ENCODE measurements at places on chromosomes 12 and 14. TPM values are rescaled to one million over a fixed set of nuclear protein-coding genes. Genes with fewer than 3 reads are reported as not detected.

DNA sequence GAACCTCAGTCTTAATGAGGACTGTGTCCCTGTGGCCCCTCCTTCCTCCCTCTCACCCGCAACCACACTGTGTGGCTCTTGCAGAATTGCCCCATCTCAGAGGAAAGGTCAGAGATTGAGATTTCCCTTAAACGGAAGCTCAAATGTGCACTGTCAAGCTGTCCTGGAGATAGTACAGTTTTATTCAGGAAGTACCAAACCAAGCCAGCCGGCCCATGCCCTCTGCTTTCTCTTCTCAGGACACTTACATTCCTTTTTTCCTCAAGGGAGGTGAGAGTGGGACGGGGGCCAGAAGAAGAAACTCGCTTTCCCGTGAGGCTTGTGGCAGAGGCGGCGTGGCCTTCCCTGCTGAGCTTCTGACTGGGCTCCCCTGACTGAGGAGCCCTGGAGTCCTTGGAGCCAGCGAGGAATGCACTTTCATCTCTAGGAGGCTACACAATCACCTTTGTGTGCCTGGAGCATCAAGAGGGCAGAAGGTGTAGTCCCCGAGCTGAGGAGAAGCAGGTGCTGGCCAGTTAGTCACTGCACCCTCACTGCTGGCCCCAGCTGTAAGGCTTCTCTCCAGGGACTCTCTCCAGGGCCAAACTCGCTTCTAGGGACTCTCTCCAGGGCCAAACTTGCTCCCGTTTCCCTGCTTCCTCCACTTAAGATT lies 24.1 kb upstream of the ATP2A2 start:
- no peaks in the 10 kb centered on the region for H3K4me1 ChIP-seq
- no peak overlapping the region for H3K4me3 ChIP-seq

DNA sequence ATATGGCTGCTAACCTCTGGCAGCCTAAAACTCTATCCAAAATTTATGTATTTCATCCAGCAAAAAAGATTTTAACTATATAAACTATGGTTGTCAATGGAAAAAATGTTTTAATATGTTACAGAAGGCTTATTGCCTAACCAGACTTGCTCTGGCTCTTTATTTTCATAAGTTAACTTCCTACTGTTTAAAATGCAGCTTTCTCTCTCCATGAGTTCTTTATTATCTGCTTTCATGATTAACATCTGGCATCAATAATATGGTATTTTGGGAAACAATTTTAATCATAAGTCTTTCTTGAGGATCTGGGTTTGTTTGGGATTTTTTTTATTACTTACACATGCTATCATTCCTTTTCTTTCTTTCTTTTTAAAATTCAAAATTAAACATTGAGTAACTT lies 20.5 kb downstream of the KERA start:
- no peaks in the 10 kb centered on the region for H3K36me3 ChIP-seq
- no peaks in the 10 kb centered on the region for H3K4me1 ChIP-seq
- no peak overlapping the region for H3K4me3 ChIP-seq
- H3K27ac ChIP-seq = no peak overlapping the region
- no peak for DNase-seq

DNA sequence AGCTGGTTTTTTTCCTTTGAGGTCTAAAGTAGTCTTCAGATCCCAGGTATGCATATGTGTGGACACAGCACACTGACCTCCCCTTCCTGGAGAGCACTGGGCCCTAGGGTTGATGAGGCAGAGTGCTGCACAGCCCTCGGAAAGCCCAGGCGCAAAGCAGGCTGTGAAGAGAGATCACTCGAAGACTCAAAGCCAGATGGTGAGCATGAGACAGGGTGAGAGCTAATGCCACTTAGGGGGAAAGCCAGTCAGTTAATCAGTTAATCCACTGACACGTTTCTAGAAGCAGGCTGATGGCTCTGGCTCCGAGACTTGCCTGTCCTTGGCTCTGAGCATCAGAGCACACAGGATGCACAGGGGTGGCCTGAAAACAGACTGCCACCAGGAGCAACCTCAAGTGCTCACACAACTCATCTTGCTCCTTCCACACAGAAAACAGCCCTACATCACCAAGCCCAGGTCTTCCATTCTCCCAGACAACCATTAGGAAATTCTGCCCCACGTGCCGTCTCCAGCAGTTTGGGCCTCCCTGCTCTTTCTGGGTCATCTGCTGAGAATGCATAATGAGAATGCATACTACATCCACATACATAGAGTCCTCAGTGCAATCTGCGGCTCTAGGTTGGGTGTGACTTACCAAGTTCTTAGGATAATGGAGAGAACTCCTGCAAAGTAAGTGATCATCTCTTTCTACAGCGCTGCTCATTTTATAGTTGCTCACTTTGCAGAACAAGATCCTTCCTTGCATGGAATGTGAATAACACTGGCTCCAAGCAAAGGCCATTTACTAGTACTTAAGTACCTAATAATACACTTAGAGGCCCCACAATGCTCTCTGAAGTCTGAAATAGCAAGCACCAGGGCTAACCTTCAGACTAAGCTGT lies 12.0 kb downstream of the AQP6 start:
- H3K4me3 ChIP-seq = no peak overlapping the region
- no peaks in the 10 kb centered on the region for H3K27me3 ChIP-seq
- H3K4me1 ChIP-seq = peaks cover 1% of the 10 kb centered on the region
- H3K36me3 ChIP-seq = peaks cover 8% of the 10 kb centered on the region
- no peak overlapping the region for H3K27ac ChIP-seq

DNA sequence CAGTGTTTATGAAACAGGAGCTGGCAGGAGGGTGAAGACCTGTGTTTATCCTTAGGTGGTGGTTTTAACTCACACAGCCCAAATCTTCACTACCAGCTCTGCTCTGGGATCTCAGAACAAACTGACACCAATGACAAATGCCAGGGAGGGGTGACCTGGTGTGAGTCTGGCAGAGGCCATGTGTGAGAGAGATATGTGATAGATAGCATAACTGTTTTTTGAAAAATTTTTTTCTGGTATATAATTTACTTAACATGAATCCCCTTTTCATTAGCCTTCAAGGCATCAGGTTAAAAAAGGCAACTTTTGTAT lies 51.5 kb downstream of the SLC38A4 start:
- H3K27me3 ChIP-seq = no peaks in the 10 kb centered on the region
- no peaks in the 10 kb centered on the region for H3K36me3 ChIP-seq
- no peak overlapping the region for H3K4me3 ChIP-seq
- no peak overlapping the region for H3K27ac ChIP-seq
- H3K4me1 ChIP-seq = no peaks in the 10 kb centered on the region
- no peak for DNase-seq

DNA sequence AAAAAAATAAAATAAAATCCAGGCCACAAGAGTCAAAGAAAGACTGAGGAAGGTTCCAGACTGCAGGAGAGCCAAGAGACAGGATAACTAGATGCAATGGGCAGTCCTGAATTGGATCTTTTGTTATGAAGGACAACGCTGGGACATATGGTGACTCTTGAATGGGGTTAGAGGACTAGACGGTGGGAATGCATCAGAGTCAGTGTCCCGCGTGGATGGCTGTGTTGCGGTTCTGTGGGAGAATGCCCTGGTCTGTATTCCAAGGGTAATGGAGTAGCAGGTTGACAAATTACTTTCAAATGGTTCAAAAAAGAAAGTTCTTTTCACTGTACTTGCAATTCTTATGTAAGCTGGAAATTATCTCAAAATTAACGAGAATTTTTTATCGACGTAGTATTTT lies 20.1 kb downstream of the SSH1 start:
- H3K27me3 ChIP-seq = no peaks in the 10 kb centered on the region
- peaks cover 29% of the 10 kb centered on the region for H3K4me1 ChIP-seq
- H3K27ac ChIP-seq = no peak overlapping the region
- no peak overlapping the region for H3K4me3 ChIP-seq
- DNase-seq = no peak

- H3K4me3 ChIP-seq = no peak overlapping the region
- no peaks in the 10 kb centered on the region for H3K4me1 ChIP-seq
- no peak overlapping the region for H3K27ac ChIP-seq
- H3K36me3 ChIP-seq = no peaks in the 10 kb centered on the region
- DNase-seq = no peak
Observed at GRCh38 chr14:101062065-101062450, 158.5 kb upstream of the RTL1 start.

- H3K4me1 ChIP-seq = peaks cover 6% of the 10 kb centered on the region
- H3K27ac ChIP-seq = no peak overlapping the region
- no peak overlapping the region for H3K4me3 ChIP-seq
- H3K27me3 ChIP-seq = peaks cover 36% of the 10 kb centered on the region
- DNase-seq = no peak
Observed at GRCh38 chr14:100730581-100730980, 3.9 kb downstream of the DLK1 start.

- no peaks in the 10 kb centered on the region for H3K36me3 ChIP-seq
- H3K4me1 ChIP-seq = peaks cover 4% of the 10 kb centered on the region
- no peak overlapping the region for H3K4me3 ChIP-seq
- H3K27ac ChIP-seq = no peak overlapping the region
- peak; percentile 49 for DNase-seq
- H3K27me3 ChIP-seq = peaks cover 13% of the 10 kb centered on the region
Observed at GRCh38 chr12:130280231-130280630, 57.5 kb upstream of the PIWIL1 start.

DNA sequence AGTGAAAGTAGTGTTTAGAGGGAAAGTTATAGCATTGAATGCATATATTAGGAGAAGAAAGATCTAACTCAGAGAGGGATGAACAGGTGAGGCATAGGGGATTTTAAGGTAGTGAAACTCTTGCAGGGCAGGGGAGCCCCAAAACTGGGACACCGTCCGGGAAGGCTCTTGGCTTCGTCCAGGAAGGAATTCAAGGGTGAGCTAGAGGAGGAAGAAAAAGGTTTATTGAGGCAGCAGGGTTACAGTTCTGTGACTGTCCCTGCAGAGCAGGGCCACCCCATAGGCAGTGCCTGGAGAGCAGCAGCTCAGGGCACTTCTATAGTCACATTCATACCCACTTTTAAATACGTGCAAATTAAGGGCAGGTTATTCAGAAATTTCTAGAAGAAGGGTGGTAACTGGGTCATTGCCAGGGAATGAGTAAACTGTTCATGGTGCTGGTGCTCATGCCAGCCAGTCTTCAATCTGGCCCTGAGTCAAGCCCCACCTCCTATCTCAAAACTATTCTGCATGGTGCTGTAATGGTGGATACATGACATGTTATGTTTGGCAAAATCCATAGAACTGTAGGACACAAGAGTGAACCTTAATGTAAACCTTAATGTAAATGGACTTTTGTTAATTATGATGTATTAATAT lies 1.2 kb upstream of the OAS1 start:
- peaks cover 60% of the 10 kb centered on the region for H3K4me1 ChIP-seq
- H3K27me3 ChIP-seq = no peaks in the 10 kb centered on the region
- no peak overlapping the region for H3K27ac ChIP-seq
- peaks cover 15% of the 10 kb centered on the region for H3K36me3 ChIP-seq

DNA sequence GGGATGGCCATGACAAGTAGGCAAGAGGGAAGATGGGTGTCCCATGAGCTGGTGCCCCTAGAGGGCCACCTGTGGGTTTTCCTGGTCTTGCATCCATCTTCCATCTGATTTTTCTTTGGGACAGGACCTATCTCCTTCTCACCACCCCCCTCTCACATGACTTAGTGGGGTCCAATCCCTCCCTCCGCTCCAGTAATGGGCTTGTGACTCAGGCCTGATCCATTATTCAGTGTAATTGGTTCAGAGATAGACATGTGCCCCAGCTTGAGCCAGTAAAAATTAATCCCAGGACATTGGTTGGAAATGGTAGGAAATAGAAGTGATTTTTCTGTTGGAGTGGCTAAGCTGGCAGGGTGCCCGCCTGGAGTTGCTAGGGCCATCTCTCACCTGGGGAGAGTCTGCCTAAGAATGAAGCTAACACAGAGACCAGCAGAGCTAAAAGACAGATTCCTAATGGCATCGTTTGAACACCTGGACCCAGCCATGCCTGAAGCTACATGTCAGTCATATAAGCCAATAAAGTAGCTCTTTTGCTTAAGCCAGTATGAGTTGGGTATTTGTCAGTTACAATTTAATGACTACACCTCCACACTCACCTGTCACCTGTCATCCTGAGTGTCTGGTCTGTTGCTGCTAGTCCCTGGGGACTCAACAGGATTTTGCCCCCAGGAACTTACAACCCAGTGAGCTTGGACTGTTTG lies 14.7 kb downstream of the RASAL1 start:
- no peaks in the 10 kb centered on the region for H3K4me1 ChIP-seq
- DNase-seq = no peak
- no peak overlapping the region for H3K27ac ChIP-seq
- no peak overlapping the region for H3K4me3 ChIP-seq

- DNase-seq = no peak
- H3K27me3 ChIP-seq = no peaks in the 10 kb centered on the region
- H3K27ac ChIP-seq = no peak overlapping the region
- no peak overlapping the region for H3K4me3 ChIP-seq
- H3K4me1 ChIP-seq = no peaks in the 10 kb centered on the region
Observed at GRCh38 chr12:52127683-52128450, 48.4 kb downstream of the SMIM41 start.

- no peak for DNase-seq
- H3K4me3 ChIP-seq = no peak overlapping the region
- no peaks in the 10 kb centered on the region for H3K36me3 ChIP-seq
- peaks cover 52% of the 10 kb centered on the region for H3K4me1 ChIP-seq
Observed at GRCh38 chr12:53419756-53420155, 3.9 kb upstream of the AMHR2 start.

DNA sequence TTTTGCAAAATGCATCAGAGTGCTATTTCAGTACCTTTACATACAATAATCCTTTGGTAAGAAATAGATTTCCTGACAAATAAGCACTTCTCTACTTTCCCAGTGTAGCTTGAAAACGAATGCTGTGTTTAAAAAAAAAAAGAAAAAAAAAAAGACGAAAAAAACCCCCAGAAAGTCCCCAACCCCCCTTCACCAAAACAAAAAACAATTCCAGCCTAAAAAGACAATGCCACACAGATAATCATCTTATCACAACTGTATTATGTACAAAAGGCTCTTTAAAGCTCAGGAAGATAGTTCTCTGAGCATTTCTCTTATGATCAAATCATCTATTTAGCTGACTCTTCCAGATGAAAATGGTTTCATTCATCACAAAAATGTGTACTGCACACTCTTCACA lies 1.6 kb downstream of the FERMT2 start:
- no peak for DNase-seq
- H3K4me1 ChIP-seq = peaks cover 24% of the 10 kb centered on the region
- H3K4me3 ChIP-seq = peak overlapping the region; percentile 83
- no peaks in the 10 kb centered on the region for H3K36me3 ChIP-seq
- peaks cover 52% of the 10 kb centered on the region for H3K27me3 ChIP-seq

Gene CD4
- total RNA-seq = 155 TPM

Gene P2RX2
- total RNA-seq = not detected

Gene PFKM
- total RNA-seq = 68.2 TPM

Gene PARP11
- 20.7 TPM for total RNA-seq

Gene LTB4R2
- total RNA-seq = 12.2 TPM

Gene CCDC38
- total RNA-seq = 0.49 TPM

Gene RPL36AL
- 266 TPM for total RNA-seq

Gene FGF23
- not detected for total RNA-seq
